ENCODE measurements at places on chromosomes 11 and 22.

DNA sequence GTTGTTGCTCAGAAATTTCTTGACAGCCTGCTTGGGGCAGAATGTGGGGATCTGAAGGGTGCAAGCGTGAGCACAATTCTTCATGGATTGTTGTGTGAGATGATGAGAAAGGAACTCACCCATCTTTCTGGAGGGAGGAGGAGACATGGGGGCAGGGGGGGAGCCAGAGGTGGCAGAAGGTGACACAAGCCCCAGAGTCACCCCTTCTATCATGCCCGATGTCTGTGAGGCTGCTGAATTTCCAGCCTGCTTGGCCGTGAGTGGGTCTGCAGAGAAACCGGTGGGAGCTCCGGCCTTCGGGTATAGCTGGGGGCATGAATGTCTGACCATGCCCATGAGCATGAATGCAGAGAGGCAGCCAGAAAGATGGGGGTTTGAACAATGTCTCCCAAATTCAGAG is 870.7 kb downstream of the TBC1D22A start:
- no peak for DNase-seq

DNA sequence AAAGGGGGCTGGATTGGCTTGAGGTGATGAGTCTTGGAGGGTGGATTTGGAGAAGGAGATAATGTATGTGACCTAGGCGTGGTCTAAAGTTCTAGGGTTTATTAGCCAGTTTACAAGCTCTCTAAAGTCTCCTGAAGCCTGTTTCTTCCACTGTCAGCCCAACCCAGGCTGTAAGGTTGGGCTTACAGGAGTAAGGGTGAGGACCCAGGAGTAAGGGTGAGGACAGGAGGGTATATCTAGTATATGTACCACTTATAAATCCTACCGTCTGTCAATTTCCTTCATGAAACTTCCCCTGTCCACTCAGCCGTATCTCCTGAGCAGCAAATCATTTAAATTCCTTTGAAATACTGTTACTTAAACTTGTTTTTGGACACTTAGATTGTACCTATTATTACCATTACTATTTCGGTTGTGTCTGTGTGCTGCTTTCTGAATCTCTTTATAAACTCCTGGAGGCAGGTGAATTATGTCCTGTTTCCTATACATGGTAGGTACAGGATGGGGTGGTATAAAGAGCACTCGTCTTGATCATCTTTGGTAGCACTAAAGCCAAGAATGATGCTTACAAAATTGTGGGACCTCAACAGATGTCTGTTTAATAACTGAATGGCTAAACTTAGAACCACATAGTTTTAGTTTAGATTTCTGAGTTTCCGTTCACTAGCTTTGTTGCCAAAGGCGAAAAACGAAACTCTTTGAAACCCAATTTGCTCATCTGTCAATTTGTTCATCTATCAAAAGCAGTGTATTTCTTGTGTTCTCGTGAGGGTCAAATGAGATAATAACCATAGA is 192.0 kb downstream of the GRIK4 start:
- DNase-seq: no peak

- DNase-seq: no peak
These were observed 70.7 kb downstream of the SIK2 start for GRCh38 chr11:111672949-111673348.

- DNase-seq: no peak
These were observed 18.9 kb downstream of the TRIOBP start for GRCh38 chr22:37715760-37716159.

DNA sequence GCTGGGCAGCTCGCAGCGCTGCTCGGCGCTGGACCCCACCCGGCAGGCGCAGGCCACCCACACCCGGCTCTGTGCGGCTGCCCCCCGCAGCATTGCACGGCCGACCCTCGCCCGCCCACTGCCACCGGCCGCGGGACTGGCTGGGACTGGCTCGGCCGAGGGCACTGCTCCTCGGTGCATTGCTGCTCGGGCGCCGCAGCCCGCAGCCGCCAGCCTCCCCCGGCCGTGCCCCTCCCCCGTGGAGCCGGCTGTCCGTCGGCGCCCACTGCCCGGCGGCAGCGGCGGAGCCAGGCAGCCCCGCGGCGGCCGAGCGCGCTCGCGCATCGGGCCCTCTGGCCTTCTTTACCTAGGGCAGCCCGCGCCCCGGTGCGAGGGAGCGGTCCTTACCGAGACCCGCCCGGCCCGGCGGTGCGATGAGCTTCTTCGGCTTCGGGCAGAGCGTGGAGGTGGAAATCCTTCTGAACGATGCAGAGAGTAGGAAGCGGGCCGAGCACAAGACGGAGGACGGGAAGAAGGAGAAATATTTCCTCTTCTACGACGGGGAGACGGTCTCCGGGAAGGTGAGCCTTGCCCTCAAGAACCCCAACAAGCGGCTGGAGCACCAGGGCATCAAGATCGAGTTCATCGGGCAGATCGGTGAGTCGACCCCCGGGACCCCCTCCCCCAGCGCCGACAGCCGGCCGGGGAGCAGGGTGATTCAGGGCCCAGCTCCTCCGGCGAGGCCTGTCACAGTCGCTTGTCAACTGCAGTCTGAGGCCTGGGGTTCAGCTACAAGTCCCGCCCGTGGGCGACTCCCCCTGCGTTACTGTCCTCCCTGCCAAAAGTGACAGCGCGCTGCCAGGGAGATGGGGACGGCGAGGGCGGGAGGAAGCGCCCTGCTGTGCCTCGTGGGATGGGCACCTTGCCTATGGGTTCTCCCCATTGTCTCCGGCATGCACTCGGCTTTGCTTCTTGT is 516 bp downstream of the VPS26B start:
- DNase-seq: peak; percentile 77

GRCh38 chr11:12981676-12982522 is 27.2 kb upstream of the RASSF10 start:
- no peak for DNase-seq

- DNase-seq: peak; percentile 94
These were observed 3.6 kb upstream of the APOBEC3A start for GRCh38 chr22:38953577-38954413.

DNA sequence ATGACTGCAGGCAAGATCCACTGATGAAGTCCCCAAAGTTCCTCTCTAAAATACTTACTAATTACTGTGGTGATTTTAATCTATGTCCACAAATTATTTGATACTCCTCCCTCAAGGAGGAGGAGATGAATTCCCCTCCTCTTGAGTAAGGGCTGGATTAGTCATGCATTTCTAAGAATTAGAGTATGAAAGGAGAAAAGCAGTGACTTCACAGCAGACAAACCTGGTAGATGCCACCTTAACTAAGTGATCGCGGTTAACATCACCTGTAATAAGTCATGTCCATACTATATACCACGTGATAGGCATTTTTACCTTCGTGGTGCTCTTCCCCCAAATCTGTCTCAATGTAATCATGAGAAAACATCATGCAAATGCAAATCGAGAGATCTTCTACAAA is 52.0 kb upstream of the TSPAN18 start:
- DNase-seq: no peak

DNA sequence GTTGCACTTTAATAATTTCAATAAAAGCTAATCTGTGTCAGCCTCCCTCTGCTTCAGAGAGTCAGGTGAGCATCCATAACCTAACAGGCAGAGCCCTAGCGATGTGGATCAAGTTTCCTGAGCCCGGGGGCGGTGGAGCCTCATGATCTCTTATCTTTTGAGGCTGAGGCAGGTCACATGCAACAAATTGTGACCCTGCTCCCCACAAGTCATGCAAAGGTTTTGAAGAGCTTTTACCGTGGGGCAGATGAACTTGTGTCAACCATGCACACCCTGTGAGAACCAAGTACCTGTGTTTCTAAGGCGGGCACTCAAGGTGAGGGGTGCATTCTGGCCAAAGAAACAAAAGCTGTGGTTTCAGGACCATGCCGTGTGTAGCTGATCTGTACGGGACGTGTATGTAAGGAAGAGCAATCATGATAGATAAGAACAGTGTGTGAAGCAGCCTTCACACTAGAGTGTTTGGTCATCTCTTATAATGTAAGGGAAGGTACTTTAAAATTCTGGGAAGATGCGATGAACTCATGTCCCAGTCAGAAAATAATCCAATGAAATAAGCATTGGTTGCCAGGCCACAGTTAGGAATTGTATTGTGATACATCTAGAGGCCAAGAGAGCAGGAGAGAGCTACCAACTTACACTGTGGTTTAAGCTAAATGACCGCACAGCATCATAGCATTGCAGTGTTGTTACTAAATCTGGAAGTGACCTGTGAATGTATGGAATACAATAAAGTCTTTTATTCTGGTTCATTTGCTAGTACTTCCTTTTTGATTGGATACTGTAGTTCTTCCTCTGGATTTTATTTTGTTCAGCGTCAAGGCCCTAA is 49.8 kb downstream of the DKK3 start:
- DNase-seq: no peak

DNA sequence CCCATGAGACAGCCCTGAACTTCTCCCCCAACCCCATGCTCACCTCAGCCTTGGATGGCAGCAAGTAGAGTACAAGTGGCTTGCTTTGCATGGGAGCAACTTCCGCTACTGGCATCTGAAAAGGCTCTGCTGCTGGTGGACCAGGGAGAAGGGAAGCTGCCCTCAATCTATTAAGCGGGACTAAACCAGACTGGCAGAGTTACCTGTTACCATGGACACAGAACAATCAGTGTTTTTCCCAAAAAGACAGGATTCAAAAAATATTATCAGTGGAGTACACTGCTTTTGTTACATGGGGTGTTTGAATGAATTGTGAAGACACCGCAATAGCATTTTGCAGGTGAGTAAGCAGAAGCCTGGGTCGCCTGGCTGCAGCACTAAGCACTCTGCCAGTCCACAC is 631.4 kb upstream of the B3GAT1 start:
- DNase-seq: no peak

GRCh38 chr11:75023446-75024067 is 34.8 kb downstream of the NEU3 start:
- DNase-seq: no peak

GRCh38 chr22:32311551-32312071 is 46.1 kb upstream of the RFPL3 start:
- no peak for DNase-seq

DNA sequence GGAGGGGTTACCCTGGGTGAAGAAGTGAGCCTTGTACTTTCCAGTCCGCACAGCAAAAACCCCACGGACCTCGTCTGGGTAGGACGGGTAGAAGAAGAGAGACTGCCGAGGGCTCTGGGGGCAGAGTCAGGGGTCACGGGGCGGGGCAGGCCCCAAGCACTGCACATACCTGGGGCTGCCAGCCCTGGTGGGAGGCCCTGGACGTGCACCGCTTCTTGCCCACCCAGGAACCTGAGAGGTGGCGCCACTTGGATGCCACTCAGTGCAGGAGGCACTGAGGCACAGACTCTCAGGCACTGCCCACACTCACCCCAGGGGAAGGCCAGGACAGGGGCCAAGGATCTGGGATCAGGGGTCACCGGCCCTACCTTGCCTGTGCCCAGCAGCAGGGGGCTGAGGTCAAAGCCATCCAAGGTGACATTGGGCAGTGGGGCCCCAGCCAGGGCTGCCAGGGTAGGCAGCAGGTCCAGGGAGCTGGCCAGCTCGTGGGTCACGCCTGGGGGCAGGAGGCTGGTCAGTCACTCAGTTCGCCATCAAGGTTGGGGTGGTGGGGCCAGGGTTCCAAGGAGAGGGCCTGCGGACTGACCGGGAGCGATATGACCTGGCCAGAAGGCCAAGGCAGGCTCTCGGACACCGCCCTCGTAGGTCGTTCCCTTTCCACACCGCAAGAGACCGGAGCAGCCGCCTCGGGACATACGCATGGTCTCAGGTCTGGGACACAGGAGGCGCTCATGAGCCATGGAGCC is 2.2 kb downstream of the ARSA start:
- no peak for DNase-seq

- no peak for DNase-seq
These were observed 276.5 kb downstream of the LUZP2 start for GRCh38 chr11:24773322-24773721.

GRCh38 chr11:69826773-69827172 is 7.6 kb upstream of the FGF3 start:
- no peak for DNase-seq

GRCh38 chr22:35258191-35258988 is 1.1 kb downstream of the HMGXB4 start:
- DNase-seq: no peak

GRCh38 chr11:111735262-111736116 is 30.7 kb downstream of the PPP2R1B start:
- no peak for DNase-seq

GRCh38 chr11:129840236-129840635 is 24.6 kb downstream of the TMEM45B start:
- DNase-seq: no peak

DNA sequence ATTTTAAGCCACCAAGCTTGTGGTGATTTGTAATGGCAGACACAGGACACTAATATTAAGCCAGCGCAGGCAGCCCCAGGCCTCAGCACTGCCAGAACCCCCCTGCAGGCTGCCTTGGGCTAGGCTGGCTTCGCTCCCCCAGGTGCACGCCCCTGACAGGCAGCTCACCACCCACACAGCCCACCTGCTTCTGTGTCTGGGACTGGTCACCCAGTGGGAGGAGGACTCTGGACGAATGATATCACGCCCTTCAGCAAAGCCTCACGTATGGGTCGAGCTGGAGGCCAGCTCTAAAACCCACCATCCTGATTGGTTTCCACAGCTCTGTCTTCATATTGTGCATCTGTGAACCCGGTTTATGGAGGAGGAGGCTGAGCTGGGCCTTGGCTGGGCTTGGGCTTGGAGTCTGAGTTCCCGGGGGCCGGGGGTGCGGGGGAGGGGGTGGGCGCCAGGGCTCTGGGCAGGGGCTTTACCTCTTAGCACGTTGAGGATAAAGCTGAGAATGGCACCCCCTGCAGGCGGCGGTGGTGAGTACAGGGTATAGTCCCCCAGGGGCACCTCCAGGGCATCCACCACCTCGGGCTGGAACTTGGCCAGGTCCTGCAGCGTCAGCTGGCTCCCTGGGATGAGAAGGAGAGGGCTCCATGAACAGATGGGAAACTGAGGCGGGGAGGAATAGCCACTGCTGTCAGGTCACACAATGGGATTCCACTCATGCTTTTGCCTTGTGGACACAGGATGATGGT is 13.8 kb downstream of the GGT5 start:
- peak; percentile 73 for DNase-seq

GRCh38 chr11:72614381-72614780 is 59.8 kb downstream of the PDE2A start:
- no peak for DNase-seq

- no peak for DNase-seq
These were observed 57.1 kb upstream of the PPP6R3 start for GRCh38 chr11:68403424-68403823.

DNA sequence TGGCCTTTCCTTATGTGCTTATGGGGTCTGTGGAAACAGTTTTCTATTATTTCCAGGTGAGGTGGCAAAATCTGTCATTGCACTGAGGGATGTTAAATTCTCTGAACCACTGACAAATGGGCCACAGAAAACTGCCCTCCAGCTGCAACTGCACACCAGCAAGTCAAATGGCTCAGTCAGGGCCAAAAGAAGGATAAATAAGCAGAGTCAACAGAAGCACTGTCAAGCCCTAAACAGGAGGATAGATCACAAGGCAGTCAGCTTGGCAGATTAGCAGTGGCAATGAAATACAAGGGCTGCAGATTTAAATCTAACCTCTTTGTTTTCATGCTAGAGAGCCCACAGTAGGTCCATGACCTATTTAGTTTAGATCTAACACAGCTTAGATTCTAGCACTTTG is 435.6 kb downstream of the ETS1 start:
- no peak for DNase-seq

DNA sequence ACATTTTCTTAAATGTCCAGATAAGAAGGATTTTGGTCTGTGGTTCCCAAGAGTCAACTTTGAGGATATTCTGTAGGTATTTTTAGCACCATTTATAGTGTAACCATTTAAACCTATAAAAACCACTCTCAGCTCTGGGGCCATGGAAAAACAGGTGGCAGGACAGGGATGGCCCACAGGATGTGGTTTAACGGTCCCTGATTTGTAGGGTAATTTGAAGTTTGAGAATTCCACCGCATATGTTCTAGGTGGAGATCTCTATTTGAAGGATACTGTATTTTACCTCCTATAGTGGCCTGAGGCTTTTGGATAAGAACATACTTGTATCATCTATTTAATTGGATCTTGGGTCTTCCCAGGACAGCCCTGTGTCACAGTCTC is 62.4 kb upstream of the IGLL5 start:
- DNase-seq: no peak
